Ureter (tissue), 1 donor: ENCODE measurements at places on chromosomes 3 and 15. TPM values are rescaled to one million over a fixed set of nuclear protein-coding genes. Genes with fewer than 3 reads are reported as not detected.

GRCh38 chr3:127805026-127805753, 17.1 kb downstream of the MGLL start:
- no peak for DNase-seq

- DNase-seq, result no peak
Measured at GRCh38 chr3:169548194-169548593, 115.3 kb downstream of the MECOM start.

DNA sequence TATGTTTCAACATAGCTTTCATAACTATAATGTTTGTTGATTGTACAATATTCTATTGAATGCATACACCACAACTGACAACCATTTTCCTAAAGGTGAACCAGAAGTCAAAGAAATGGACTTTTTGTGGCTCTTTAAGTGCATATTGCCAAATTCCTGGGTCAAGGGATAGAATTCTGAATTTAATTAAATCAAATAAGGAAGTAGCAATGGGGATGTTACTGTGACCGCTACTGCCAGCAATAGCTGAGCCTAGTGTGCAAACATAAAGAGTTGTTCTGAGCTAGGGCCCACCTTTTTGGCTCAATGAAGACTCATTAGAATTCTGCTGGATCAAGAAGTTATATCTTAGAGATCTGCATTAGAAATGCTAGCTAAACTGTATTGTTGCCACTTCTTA, 17.3 kb upstream of the KBTBD8 start:
- no peak for DNase-seq

GRCh38 chr3:157423337-157423736, 13.3 kb upstream of the PTX3 start:
- DNase-seq, result no peak

GRCh38 chr3:146117406-146118285, 43.3 kb downstream of the PLOD2 start:
- no peak for DNase-seq

Gene ATP13A4
- total RNA-seq, result 2.1 TPM

Gene HIGD2B
- not detected for total RNA-seq

DNA sequence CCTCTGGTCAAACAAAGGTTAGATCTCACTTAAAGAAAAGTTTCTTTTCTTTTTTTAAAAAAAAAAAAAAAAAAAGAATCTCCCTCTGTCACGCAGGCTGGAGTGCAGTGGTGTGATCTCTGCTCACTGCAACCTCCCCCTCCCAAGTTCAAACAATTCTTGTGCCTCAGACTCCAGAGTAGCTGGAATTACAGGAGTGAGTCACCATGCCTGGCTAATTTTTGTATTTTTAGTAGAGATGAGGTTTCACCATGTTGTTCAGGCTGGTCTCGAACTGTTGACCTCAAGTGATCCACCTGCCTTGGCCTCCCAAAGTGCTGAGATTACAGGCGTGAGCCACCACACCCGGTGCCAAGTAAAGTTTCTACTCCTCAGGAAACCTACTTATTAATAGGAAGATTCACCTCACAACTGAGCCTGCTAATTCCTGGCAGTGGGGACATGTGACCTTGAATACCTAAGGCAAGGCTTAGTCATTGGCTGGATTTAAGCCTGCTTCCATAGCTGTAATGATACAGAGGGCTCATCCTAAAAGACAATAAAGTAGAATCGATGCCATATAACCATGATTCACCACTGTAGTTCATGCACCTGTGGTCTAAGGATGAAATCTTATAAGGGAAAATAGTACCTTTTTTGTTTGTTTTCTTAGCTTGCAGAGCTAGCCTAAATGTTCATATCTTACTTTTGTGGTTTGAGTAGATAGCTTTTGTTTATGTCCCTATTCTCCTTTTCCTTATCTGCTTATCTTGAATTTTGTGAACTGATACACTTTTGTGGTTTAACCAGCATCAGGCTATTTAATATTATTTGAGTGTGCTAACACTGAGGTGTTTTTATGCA, 24.8 kb upstream of the RBMS3 start:
- no peak for DNase-seq

GRCh38 chr3:86991840-86992435, 989 bp upstream of the VGLL3 start:
- DNase-seq, result no peak

- DNase-seq, result no peak
Measured at GRCh38 chr3:186668426-186668825, 2.6 kb downstream of the HRG start.

GRCh38 chr15:39144613-39145499, 436.0 kb upstream of the THBS1 start:
- no peak for DNase-seq
